ENCODE measurements at places on chromosomes 3 and 15.

DNA sequence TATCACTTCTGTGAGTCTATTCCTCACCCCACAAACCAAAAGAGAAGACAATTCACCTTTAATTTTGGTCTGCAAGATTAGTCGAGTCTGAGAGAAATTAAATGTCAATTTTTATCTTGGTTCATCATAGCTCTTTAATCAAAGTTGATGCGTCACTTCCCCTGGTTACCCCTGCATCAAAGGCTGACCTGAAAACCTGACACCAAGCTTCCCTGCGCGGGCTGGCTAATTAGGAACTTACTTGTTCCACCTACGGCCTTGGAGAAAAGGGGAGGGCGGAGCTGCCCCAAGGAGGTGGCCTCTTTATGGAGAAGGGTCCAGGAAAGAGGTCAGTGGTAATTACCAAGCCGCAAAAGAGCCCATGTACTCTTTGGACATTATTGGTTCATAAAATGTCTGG is 218.4 kb downstream of the ARRDC4 start:
- DNase-seq, result no peak

DNA sequence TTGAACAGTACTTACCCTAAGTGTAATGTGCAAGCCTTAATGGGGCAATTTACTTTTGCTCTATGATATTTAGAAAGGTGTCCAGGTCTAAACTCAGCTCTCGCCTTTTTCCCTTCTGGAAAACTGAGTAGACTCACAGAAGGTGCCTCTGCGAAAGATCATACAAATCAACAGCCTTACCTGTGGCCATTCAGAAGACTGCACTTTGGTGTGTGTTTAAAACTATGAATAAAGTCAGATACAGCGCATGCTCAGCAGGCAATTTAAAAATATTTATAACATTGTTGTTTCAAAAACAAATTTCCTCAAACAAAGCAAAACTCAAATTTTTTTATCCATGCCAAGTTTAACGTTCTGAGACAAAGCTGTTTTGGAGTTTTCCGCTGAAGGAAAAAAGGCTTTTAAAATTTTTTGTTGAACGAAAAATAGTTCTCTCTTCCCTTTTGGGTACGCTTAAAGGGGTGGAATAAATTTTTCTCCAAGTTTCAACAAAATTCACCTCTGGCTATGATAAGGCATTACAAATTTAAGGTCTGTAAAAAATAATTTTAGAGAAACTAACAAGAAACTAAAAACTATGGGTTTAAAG is 156.3 kb downstream of the TIGIT start:
- no peak for DNase-seq

- DNase-seq, result no peak
Observed at GRCh38 chr3:11789412-11789811, 57.3 kb downstream of the TAMM41 start.

DNA sequence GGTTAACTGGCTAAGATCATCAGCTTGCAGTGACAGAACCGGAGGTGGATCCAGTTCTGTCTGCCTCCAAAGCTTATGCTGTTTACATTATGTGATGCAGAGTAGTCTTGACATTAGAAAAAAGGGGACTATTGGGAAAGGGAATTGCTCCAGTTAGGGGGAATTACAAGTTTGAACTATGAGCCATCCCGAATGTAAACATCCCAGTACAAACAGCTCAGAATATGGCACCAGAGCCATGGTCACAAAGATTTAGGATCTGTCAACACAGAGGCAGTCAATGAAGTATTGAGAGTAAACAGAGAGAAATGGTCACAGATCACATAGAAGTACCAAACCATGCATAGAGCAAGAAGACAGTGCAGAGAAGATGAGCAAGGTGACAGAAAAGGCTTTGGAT is 39.8 kb upstream of the CRTC3 start:
- no peak for DNase-seq

GRCh38 chr3:195164573-195165264 is 106.2 kb downstream of the XXYLT1 start:
- no peak for DNase-seq

DNA sequence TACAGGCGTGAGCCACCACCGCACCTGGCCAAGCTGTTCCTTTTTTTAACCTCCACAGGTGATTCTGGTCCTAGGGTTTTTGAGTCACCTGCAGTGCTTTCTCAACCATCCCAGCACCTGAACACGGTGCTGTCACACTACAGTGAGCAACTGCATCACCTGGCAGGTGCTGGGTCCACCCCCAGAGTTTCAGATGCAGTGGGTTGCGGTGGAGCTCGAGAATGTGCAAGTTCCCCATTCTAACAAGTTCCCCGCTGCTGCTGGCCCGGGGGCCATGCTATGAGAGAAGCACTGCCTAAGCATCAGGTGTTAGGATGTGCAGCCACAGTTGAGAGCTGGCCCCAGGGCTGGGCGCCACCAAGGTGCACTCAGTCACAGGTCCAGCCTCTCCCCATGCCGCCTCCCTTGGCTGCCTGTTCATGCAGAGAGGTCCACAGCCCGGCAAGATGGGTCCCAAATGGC is 18.0 kb downstream of the ISG20 start:
- DNase-seq, result no peak

DNA sequence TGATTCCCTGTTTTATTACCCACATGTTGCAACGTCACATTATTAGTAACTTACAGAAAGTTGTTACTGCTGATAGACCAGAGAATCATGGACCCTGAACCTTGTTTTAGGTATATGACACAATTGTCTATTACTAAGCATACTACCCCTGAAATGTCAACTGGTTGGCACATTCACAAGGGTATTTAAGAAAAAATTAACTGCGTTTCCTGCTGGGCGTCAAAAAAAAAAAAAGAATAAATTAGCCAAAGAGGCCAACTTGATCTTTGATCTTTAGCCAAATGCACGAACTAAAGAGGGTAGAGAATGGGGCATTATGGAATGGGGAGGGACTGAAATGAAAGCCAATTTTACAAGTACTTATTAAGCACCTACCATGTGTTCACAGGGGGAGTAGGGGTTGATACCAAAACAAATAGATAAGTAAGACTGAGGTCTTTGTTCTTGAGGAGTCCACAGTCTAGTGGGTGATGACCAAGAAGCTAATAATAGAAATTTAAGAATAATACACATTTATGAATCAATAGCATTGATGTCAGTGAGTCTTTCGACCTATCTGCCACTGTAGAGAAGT is 17.8 kb upstream of the MUC13 start:
- peak; percentile 32 for DNase-seq

DNA sequence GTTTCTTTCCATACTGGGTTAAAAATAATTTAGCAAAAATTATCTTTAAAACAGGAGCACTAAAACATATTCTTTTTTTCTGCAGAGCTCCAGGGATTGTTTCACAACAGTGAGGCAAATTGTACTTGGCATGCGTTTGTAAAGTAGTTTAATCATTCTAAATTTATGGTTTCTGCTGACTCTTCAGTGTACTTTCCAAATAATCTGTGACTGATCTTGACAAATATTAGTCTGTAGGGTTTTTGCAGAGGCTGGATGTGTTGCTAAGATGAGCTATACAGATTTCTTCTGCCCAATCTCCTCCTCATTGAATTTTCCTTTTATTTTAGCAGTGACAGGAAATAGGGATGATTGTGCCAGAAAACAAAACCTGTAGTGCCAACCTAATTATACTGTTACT is 328.0 kb upstream of the MANF start:
- no peak for DNase-seq

- no peak for DNase-seq
Observed at GRCh38 chr3:131804565-131805133, 230.2 kb downstream of the CPNE4 start.

DNA sequence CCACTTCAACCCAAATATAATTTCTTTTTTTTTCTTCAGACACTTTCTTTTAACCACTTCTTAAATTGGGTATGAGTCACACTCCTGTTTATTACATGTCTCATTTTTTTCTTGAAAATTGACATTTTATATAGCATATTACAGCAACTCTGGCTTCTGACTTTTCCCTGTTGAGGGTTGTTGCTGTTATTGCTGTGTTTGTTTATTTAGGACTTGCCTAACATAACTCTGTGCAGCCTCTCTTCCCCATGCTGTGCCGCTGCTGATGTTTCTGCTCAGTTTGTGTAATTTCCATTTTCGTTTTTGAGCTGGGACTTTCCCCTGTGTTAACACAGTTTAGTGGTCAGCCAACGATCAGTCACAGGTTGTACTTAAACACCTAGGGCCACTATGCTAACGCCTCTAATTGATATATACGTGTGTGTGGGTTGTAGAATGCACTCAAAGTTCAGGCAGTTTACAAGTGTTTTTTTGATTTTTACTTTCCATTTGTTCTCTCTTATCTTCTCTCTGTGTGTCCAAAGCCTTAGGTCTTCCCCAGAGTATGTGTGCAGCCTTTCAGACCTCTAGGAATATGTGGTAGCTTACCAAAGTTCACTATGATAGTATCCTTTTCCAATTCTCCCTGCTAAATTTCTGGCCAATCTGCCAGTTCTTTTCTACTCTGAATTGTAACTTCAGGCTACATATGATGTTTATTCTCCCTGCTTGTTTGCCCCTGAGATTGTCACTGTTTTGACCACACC is 337.2 kb downstream of the ZBTB20 start:
- DNase-seq, result no peak

- no peak for DNase-seq
Observed at GRCh38 chr3:147118611-147119010, 287.7 kb downstream of the ZIC4 start.
